Fibroblast of villous mesenchyme (primary cell): ENCODE measurements at places on chromosomes 3 and 15. TPM values are rescaled to one million over a fixed set of nuclear protein-coding genes. Genes with fewer than 3 reads are reported as not detected.

MYH15 gene
- under 0.01 TPM in 2 replicates for total RNA-seq

QRICH1 gene
- 181 and 188 TPM in 2 replicates for total RNA-seq

STAC gene
- total RNA-seq, result 0.32 and 0.43 TPM in 2 replicates

AADAC gene
- total RNA-seq, result 0.32 TPM in 1 of 2 replicates, not detected in the other

ABHD2 gene
- total RNA-seq, result 41.2 and 43.6 TPM in 2 replicates

NRROS gene
- under 0.01 and 0.32 TPM in 2 replicates for total RNA-seq

TM6SF1 gene
- total RNA-seq, result 1.7 and 2.6 TPM in 2 replicates

TPRA1 gene
- total RNA-seq, result 26.4 and 40.6 TPM in 2 replicates

KBTBD13 gene
- not detected in 2 replicates for total RNA-seq

KCNMB3 gene
- 1.3 and 2.2 TPM in 2 replicates for total RNA-seq

SLC51A gene
- total RNA-seq, result not detected in 2 replicates

LRRC15 gene
- 0.43 and 3.9 TPM in 2 replicates for total RNA-seq

ROBO2 gene
- 3.0 and 6.1 TPM in 2 replicates for total RNA-seq

- no peak for DNase-seq
Observed at GRCh38 chr3:171250444-171250843, 209.8 kb downstream of the TNIK start.

DNA sequence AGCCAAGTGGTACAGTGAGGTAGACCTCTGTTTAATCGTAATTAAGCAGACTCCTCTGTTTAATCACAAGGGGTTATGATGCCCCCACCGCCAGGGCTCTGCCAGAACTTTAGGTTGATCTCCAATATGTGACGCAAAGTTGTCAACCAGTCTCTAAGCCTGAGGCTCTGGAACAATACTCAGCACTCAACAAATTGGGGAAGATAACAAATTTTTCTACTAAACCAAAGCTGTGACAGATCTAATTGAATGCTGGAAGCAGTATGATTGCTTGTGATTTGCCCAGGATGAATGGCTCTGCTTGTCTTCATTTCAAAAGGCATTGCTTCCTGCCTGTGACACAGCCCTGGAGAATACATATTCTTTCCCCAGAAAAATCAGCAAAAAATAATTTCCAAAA is 57.1 kb downstream of the SNTN start:
- DNase-seq, result no peak

DNA sequence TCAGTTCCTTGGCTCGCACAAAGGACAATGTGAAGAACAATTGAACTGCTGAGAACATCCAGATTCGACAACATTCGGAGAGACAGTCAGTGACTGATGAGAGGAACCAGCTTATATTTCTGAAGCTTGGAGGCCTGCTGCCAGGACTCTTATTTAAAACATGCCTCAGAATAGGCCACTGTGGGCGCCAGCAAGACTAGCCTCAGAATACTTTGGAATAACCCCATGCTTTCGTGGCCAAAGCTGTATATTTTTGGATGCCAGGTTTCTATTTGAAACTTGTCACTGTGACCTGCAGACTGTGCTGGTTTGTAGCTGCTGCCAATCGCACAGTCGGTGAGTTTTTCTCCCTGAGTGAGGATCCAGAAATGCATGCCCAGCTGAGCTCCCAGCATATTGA is 129.9 kb upstream of the UBE3A start:
- no peak for DNase-seq

DNA sequence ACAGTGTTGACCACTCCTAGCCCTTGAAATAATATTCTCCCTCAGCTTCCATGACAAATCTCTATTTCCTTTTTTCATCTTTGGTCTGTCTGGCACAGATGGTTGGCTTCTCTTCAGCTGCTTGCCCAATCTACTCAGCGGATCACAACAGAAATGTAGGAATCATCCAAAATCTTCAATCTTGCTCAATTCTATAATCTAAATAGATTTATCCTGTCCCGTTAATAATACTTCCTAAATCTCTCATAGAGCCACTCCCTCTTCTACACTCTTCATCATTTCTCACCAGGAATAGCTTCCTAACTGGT is 3.8 kb downstream of the PEAK1 start:
- peak; percentile 56 for DNase-seq

GRCh38 chr3:39021465-39022285 is 30.1 kb downstream of the SCN11A start:
- DNase-seq, result no peak

GRCh38 chr15:92524874-92525565 is 130.6 kb downstream of the FAM174B start:
- DNase-seq, result no peak

GRCh38 chr3:170274641-170275040 is 52.4 kb downstream of the PRKCI start:
- DNase-seq, result no peak

GRCh38 chr3:120864541-120864940 is 43.5 kb upstream of the STXBP5L start:
- no peak for DNase-seq

- peak; percentile 11 for DNase-seq
Observed at GRCh38 chr3:66785191-66785909, 212.8 kb upstream of the KBTBD8 start.

- no peak for DNase-seq
Observed at GRCh38 chr3:84904816-84905555, 53.8 kb upstream of the CADM2 start.

DNA sequence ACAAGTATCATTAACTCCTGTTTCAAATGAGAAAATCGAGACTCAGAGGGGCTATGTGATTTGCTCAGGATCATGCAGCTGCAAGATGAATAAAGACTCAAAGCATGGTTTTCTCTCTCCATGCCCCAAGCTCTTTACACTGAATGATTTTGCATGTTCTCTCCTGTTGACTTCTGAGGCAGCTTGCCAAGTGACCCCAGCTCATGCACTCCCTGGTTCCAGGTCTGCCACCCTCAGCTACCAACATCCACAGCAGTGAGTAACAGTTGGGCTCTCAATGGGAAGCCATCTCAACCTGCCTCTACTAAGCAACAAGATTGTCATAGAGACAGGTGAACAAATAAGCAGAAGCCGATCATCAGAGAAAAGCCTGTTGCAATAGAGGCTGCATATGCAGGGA is 116.9 kb upstream of the GADL1 start:
- DNase-seq, result no peak

DNA sequence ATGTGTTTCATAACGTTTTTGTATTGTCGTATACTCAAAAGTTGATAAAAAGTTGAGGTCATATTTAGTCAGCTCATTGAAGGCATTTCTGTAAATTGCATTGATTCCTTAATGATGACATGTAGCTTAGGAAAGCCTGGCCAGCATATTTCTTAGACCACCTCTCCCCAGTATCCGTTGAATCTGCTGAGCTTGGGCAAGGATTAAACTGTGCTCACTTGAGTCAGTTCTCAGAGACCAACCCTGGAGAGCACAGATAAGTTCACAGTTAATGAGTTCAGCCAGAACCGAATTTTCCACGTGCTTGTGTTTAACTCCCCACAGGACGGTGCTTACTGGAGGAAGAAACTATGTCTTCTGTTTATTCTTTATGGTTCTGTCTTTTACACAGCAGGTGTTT is 132.7 kb downstream of the SLC25A26 start:
- DNase-seq, result peak; percentile 90

DNA sequence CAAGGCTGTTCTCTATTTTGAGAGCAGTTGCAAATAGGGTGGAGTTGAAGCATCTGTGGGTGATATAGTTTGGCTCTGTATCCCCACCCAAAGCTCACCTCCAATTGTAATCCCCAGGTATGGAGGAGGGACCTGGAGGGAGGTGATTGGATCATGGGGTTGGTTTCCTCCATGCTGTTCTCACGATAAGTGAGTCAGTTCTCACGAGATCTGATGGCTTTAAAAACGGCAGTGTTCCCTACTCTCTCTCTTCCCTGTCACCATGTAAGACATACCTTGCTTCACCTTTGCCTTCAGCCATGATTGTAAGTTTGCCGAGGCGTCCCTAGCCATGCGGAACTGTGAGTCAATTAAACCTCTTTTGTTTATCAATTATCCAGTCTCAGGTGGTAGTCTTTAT is 21.0 kb downstream of the CHST2 start:
- DNase-seq, result no peak

- peak; percentile 95 for DNase-seq
Observed at GRCh38 chr3:97957617-97958311, 14.5 kb downstream of the RIOX2 start.

DNA sequence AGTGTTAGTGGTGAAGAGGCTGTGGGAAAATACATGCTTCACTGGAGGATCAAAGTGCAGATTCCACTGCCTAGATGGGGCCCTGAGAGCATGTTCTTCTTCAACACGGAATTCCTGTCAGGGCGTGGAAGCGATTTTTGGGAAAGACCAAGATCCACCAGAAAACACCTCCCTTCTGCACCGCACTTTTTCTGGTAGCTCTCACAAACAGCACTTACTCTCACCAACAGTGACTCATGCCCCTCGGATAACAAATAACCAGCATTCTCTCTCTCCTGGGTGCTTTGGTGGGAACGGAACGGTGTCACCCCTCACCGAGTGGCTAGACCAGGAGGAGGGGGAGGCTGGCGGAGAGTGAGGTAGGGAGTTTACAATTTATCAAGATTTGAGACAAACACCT is 40.1 kb downstream of the ADAMTSL3 start:
- peak; percentile 5 for DNase-seq

DNA sequence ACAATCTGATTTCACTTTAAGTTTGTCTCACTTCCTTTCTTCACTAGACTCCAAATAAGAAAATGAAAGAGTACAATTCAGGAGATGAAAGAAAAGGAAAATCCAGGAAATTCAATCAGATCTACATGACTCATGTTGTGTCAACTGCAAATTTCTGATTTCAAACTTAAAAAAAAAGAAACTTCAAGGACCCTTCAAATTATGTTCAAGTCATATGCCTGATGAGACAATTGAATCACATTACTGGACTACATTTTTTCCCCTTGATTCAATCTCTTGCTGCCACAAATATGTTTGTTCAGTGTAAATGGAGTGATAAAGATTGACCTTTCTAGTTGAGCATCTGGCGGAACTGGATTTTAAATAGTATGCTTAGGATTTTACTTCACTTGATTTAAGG is 37.4 kb downstream of the FRMD5 start:
- DNase-seq, result peak; percentile 64

DNA sequence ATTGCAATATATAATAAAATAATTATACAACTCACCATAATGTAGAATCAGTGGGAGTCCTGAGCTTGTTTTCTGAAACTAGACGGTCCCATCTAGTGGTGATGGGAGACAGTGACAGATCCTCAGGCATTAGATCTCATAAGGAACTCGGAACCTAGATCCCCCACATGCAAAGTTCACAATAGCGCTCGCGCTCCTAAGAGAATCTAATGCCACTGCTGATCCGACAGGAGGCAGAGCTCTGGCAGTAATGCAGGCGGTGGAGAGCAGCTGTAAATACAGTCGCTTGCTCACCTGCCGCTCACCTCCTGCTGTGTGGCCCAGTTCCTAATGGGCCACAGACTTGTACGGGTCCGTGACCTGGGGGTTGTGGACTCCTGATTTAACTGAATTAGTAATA is 87.8 kb downstream of the P3H2 start:
- no peak for DNase-seq

DNA sequence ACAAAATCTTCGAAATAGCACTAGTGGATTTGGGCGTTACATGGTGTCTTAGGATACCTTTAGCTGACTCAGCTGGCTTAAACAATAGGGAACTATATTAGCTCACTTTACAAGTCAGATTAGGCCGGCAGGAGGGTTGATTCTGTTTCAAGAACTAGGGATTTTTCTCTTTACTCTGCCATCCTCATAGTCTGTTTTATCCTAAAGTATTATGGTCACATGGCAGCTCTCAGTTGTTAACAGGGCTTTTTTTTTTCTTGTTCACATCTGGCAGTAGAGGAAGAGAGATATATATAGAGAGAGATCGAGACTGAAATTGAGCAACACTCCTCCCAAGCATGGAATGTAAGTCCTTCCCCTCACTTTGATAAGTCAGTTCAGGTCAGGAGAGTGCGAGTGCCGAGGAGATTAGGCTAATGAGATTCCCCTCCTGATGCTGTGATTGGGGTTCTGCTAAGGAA is 32.9 kb downstream of the CHP1 start:
- DNase-seq, result peak; percentile 86

GRCh38 chr15:27820722-27821121 is 278.4 kb downstream of the OCA2 start:
- no peak for DNase-seq

GRCh38 chr15:77516786-77517185 is 96.1 kb downstream of the HMG20A start:
- no peak for DNase-seq

- DNase-seq, result peak; percentile 7
Observed at GRCh38 chr3:108420926-108421325, 89.5 kb downstream of the MYH15 start.

GRCh38 chr3:124529826-124530571 is 200.3 kb upstream of the UMPS start:
- DNase-seq, result no peak

- no peak for DNase-seq
Observed at GRCh38 chr3:192449036-192449435, 278.3 kb downstream of the FGF12 start.

DNA sequence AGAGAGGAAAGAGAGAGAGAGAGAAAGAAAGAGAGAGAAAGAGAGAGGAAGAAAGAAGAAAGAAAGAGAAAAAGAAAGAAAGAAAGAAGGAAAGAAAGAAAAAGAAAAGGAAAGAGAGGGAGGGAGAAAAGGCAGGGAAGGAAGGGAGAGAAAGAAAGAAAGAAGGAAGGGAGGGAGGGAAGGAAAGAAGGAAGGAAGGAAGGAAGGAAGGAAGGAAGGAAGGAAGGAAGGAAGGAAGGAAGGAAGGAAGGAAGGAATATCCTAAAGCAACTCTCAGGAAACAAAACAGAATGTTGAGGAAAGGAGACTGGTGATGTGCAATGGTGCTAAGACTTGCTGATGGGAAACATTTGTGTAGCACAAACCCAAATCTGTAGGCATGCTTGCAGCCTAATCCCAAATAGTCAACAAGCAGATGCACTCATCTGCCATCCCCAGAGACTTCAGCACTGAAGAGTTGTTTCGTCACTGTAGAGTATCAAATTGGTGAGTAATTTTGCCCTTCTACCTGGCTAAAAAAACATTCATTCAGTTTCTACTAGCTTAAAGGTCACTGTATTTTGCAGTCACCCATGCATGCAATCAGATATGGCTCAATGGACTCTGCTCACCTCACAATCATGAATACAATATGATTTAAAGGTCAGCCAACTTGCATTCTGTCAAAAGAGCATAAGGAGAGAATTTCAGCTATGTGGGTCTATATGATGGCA is 480.3 kb downstream of the FGF12 start:
- no peak for DNase-seq

- no peak for DNase-seq
Observed at GRCh38 chr3:24679429-24679828, 184.8 kb upstream of the THRB start.

GRCh38 chr3:56923526-56924224 is 121.9 kb upstream of the ARHGEF3 start:
- peak; percentile 66 for DNase-seq

GRCh38 chr3:25073423-25073822 is 354.6 kb upstream of the RARB start:
- no peak for DNase-seq

DNA sequence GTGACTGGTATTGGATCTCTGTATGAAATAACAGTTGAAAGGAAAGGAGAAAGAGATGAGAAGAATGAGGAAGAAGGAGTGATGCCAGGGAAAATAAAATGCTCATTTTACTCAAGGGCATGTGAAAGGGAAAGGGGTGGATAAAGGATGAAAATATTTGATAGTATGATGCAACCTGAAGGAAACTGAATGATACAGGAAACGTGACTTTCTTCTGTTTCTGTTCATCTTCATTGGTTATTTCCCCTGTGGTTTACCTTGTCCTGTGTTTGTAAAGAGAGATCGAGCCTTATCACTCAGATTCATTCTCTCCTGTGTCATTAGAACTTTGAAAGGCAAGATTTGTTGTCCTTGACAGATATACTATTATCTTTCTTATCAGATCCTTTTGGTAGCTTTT is 243.6 kb upstream of the SLITRK3 start:
- DNase-seq, result no peak
